ENCODE measurements at places on chromosomes 7 and 10.

DNA sequence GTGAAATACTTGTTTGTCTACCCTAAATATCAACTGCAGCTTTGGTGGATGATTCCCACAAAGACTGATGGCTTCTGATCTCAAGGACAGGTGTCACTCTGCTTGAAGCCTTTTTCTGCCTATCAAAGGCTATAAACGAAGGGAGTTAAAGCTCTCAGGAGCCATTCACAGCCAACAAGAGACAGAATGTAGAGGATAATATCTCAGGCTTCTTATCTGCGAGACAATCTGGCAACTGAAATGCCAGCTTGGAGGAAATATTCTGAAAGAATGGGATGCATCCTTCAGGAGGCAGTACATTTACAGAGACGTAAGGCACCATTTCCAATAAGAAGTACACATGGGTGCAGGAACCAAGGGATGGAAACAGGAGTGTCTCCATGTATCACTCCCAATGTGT is 549.4 kb downstream of the GPAM start:
- no peak for DNase-seq

- no peak for DNase-seq
These were observed 21.3 kb downstream of the CALML3 start for GRCh38 chr10:5545778-5546710.

GRCh38 chr10:127943336-127943910 is 36.5 kb downstream of the PTPRE start:
- no peak for DNase-seq

DNA sequence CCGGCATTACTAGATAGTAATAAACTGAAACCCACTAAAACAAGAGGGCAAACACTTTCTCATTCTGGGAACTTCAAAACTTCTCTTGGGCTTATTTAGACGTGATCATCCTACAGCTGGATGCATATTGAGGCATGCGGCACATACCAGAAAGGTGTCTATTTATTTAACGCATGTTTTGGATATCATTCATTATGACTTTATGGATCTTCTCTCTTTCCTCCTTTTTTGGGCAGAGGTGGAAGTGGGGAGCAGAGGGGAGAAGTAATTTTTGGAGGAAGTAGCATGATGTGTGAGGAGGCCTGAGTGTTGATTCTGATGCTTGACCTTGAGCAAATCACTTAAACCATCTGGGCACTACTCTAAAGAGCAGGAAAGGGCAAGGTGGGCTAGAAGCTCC is 270.6 kb downstream of the TRIL start:
- no peak for DNase-seq

DNA sequence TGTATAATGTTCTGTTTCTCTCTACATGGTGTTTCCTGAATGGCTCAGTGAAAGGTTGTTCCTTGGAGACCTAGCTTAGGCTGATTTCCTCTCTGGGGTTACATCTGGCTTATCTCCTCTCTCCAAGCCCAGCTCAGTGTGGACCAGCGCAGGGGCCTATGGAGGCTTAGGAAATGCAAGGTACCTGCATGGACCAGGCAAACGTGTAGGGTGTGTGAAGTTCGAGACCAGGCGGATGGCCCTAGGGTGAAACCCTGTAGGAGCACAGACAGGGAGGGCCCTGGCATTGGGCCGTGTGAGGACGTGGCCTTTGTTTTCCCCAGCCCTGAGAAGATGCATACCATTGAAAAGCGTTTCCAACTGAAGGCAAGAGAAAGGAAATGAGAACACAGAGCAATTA is 59.0 kb downstream of the DOCK1 start:
- no peak for DNase-seq

DNA sequence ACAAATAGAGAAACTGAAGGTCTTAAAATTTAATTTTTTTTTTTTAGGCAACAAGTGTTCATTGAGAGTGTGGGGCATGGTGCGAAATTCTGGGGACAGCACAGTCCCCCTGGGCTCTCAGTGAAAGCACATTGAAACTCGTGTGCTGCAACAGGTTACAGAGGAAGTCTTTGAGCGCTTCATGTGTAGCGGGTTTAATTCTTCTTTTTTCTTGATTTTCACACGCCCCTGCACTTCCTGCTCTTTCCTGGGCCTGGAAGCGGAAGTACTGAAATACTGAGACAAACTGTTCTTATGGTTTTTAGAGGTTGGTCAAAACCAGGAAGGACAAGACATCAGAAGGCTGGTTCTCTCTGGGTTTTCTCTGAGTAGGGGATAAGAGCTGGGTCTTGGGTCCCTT is 203.5 kb downstream of the PTEN start:
- DNase-seq = no peak

GRCh38 chr7:112161253-112162141 is 44.7 kb downstream of the DOCK4 start:
- DNase-seq = no peak

GRCh38 chr7:31110331-31111108 is 58.4 kb downstream of the ADCYAP1R1 start:
- no peak for DNase-seq

DNA sequence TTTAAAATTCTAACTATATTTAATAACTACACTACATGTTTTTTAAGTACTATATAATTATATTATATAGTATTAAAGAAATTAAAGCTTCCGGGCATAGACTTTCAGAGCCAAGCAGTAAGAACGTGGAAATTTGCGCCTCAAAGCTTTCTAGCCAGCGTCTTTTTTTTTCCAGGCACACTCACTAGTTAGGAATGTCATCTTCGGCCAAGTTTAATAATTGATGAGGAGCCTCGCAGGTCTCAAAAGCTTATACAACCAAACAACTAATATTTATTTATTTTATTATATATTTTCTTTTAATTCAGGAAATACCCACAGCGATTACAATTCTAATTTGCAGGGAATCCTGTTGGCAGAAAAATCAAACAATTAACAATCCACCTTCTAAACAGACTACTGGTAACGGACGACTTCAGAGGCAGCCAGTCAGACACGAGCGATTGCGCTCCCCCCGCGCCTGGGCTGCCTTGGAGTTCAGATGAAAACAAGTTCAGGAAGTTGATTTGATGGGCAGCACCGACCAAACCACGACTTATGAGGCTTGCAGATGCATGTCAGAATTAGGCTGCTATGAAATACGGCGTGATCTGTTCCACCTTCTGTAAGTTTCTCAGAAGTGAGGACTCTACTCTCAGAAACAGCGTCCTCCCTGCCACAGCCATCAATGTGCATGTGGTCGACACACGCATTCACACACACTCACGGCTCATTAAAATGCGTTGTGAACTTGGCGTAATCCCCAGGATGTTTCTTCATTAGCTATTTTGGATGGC is 431.8 kb upstream of the MGMT start:
- no peak for DNase-seq

- DNase-seq = no peak
These were observed 46.3 kb upstream of the RNF216 start for GRCh38 chr7:5827755-5828154.

GRCh38 chr7:151053751-151054150 is 3.9 kb downstream of the CDK5 start:
- DNase-seq = no peak

- no peak for DNase-seq
These were observed 39.0 kb downstream of the TFAM start for GRCh38 chr10:58424176-58424575.

DNA sequence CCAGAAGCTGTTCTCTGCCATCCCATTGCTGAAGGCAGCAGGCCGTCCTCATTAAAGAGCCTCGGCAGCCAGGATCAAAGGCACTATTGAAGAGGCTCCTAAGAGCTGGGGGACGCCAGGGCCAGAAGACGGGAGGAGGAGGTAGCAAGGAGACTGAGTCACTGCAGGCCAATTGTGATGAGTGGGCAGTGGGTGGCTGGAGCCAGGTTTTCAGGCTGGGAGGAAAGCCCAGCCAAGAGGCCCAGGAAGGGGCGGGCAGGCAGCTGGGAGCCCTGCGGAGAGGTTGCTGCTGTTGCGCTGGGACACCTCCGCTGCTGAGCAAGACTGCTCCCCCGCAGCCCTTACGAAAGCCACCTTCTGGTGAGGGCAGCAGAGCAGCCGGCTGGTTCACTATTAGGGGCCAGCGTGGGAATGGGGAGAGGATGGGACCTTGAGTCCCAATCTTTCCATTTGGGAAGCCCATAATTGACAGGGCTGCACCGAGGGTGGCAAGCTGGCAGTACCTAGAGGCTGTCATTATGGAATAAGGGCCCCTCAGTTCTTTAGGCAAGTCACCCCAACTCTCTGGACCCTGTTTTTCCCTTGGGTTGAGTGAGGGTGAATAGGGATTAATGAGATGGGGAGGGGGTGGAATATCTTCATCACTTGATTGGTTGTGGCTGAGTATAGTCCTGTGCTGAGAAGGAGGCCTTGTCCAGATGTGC is 48.4 kb downstream of the UNC5B start:
- peak; percentile 86 for DNase-seq

DNA sequence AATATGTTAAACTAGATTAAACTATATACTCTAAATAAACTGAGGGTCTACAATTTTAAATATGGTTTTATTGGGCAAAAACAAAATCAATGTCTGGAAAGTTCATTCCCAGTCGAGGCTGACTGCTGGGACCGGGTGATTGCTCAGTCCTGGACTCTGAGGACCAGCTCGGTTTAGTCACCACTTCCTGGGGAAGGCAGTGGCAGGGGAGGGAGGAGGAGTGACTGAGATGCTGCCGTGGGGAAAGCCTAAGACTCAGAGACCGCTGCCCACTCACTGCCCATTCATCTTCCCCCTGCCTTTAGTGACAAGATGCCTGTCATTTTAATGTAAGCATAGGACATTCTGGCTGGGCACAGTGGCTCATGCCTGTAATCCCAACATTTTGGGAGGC is 29.0 kb downstream of the ATOH7 start:
- DNase-seq = peak; percentile 39

GRCh38 chr10:129509155-129509554 is 42.1 kb downstream of the MGMT start:
- DNase-seq = no peak

GRCh38 chr10:104150139-104150538 is 28.2 kb downstream of the SFR1 start:
- DNase-seq = no peak

DNA sequence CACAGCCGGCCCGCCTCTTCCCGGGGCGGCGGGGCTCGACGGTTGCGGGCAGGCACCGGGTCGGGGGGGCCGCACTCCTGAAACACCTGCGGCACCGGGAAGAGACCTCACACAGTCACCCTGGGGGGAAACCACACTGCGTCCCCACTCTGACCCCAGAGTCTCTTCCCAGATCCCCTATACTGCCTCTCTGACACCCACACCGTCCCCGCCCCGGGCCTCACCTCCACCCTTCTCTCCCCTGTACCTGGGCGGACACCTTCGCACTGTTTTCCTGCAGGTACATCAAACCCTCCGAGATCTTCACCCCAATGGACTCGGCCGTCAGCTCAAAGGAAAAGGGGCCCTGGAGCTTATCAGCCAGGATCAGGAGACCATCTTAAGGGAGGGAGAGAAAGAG is 3.4 kb upstream of the GAL3ST4 start:
- no peak for DNase-seq

DNA sequence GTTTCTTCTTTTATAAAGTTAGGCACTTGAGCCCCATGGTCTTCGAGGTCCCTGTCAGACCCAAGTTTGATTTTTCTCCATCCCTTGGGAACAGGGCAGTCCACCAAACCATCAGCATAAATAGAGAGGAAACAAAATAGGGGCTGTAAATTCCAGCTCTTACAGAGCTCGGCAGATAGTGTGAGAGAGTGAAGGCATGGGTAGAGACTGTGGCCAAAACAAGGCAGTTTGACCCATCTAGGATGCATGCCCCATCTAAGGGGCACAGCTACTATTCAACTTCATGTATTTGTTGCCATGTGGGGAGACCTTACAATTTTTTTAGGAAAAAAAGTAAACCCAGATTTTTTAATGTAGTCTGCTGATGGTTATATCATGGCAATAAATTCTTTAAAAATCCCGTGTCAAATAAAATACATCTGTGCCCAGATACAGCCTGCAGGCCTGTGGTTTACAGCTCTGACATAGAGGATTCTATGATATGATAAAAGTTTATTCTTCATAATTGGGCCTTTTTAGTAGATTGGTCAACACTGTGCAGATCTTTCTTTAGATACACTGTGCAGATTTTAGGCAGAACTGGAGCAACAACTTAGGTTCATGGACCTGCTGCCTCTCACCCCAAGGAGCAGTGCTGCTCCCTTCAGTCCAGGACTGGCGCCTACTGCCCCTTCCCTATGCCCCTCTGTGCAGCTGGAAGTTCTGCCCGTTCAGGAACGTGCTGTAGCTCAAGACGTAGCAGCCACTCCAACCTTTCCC is 5.3 kb downstream of the PPP1R3C start:
- DNase-seq = no peak

DNA sequence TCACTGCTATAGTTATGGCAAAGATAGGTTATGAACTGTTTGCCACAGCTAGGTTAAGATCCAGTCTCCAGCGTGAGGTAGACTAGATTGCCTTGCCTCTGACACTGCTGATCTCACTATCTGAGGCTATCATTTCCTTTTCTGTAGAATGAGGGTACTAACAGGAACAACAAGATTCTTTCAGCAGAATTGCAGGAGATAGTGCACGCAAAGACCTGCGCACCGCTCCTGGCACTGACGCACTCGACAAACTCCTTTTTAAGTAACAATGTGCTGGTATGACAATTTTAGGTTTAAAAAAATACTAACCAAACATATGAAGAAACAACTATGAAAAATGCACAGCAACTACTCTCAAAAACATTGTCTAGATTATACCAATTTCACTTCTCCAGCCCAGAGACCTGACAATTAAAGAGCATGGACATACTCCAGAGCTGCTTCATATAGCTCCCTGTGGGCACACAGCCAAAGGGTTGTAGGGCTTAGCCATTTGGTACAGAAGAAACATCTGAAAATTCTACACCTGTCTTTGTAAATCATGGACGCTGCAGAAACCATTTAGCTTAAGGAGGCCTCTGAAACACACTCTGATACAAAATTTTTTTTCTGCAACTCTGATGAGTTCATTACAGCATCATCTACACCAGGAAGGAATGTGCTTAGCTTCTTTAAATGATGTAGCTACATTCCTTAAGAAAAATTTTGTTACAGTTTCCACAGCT is 7.8 kb downstream of the ADAM12 start:
- DNase-seq = no peak

DNA sequence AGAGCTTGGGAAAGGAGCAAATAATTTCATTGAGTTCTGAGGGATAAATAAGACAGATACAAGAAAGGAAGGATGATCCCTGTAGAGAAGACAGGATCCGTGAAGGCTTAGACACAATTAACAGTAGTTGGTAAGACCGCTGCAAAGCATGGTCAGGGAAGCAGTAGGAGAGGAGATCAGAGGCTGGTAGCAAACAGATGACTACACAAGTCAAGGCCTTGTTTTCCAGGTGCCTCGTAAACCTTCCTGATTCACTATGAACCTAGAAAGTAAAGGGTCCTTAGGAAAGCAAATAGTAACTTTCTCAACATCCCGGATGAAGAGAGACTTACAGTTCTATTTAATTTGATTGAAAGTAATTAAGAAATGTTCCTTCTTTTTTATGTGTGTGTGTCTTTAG is 118.6 kb downstream of the GNAI1 start:
- no peak for DNase-seq

- DNase-seq = no peak
These were observed 19.4 kb downstream of the GATA3 start for GRCh38 chr10:8073691-8074416.
